Mesenteric fat pad (tissue), 1 donor: ENCODE measurements at places on chromosomes 3 and 15.

DNA sequence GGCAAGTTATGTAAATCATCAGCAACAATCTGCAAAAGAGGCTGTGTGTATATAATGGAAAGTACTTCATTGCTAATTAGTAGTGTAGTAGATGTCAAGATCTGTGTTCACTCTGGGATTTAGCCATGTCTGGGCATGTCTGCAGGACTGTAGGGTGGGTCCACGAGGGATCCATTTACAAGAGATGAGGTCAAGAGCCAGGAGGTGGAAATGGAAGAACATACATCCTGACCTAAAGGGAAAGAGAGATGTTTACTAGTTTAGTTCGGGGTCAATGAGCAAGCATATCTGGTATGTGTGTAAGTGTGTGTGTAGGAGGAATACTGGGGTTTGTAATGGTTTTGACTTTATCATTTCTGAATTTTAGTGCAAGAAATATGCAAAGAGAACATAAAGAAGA, 171.5 kb upstream of the NANOGP8 start:
- no peak for DNase-seq

- no peak for DNase-seq
Measured at GRCh38 chr3:177705976-177706823, 508.9 kb upstream of the TBL1XR1 start.

DNA sequence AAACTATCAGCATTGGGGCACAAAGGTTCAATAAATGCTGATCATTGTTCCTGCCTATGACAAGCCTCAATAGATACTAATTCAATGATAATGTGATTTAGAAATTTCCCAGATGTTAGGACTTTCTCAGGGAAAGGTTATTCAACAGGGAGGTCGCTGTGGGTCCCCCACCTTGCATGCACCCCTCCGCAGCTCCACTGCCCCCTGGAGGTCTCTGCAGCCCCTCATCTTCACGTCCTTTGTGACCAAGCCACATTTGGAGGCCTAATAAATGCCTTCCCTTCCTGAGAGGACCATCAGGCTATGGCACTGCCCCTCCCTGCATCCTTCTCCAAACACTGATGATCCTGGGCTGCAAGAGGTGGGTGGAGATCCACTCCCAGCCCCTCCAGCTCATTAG, 50.2 kb downstream of the NOX5 start:
- DNase-seq: no peak

GRCh38 chr15:29695489-29696167, 126.6 kb downstream of the TJP1 start:
- DNase-seq: no peak

- no peak for DNase-seq
Measured at GRCh38 chr3:41592753-41593510, 369.0 kb downstream of the ULK4 start.

GRCh38 chr3:194395212-194395611, 3.9 kb downstream of the GP5 start:
- DNase-seq: no peak

GRCh38 chr15:69459066-69459465, 6.4 kb downstream of the RPLP1 start:
- no peak for DNase-seq

GRCh38 chr3:187802928-187803259, 57.6 kb upstream of the BCL6 start:
- DNase-seq: no peak

DNA sequence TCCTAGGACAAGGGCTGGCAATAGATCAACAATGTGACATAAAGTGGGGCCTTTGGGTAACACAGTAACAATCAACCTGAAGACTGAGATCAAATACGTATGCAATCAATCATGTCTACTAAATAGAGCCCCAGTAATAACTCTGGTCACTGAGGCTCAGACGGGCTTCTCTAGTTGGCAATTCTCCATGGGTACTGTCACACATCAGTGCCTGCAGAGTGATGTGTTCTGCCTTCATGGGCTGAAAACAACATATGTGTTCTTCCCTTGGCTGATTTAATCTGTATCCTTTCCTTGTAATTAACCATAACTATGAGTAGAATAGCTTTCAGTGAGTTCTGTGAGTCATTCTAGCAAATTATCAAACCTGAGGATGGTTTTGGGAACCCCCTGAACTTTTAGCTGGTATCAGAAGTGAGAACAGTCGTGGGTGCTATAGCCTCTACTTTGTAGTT, 113.6 kb downstream of the TMCO5A start:
- DNase-seq: no peak

DNA sequence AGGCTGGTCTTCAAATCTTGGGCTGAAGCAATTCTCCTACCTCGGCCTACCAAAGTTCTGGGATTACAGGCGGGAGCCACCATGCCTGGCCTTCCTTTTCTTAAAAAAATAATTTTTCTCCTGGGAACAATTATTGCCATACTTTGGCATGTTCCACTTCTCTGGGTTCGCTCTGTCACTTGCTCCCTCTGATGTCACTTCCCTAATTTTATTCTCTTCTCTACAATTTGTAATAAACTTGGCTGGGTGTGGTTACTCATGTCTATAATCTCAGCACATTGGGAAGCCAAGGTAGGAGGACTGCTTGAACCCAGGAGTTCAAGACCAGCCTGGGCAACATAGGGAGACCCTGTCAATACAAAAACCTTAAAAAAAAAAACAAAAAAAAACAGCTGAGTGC, 6.1 kb upstream of the IMPDH2 start:
- DNase-seq: no peak

DNA sequence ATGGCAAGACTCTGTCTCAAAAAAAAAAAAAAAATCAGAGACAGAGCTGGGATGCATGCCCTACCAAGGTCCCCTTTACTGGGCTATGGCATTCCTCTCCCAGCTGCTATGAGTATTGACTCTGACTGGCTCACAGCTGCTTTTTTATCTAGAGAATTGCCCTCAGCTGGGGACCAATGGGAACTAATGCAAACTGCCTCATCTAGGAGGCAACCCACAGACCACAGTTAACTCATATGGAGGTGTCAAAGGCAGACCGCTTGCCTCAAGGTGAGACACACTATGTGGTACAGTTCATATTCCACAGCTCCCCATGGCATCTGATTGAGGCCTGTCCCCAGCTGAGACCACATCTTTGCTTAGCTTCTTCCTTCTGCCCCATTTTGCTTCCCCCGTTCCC, 183.5 kb upstream of the EOMES start:
- DNase-seq: no peak

GRCh38 chr15:80183886-80184285, 31.1 kb downstream of the FAH start:
- no peak for DNase-seq

DNA sequence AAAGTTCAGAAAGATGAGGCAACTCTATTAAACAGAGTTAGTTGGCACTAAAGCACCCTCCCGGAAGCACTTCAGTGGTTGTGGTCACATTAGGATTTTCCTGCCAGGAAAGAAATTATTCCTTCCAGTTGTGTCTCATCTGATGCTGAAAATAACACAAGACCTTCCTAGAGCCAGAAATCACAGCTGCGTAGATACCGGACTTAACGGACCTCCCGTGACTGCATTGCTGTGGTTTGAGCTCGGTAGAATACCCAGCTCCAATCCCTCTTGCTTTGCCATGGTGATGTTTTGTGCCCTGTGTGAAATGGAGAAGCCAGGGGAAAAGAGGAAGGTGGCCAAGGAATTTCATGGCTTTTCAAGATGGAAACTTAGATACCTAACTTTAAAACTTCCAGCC, 215.0 kb upstream of the IGF1R start:
- peak; percentile 4 for DNase-seq

DNA sequence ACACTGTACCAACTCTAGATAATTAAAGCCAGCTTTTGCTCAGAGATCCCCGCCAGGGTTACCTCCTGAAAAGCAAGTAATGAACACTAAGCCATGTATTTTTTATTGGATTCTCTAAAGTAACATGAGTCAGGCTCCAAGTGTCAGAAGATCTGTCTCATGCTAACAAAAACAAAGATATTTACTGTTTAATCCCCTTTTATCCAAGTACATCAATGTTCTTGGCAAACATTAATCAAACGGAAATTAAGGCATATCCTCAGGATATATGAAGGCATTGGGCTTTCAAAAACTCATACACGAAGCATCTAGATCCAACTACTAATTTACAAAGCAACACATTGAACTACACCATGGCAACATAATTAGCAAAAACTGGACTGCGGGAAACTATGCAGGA, 37.2 kb downstream of the MYO5A start:
- DNase-seq: no peak

DNA sequence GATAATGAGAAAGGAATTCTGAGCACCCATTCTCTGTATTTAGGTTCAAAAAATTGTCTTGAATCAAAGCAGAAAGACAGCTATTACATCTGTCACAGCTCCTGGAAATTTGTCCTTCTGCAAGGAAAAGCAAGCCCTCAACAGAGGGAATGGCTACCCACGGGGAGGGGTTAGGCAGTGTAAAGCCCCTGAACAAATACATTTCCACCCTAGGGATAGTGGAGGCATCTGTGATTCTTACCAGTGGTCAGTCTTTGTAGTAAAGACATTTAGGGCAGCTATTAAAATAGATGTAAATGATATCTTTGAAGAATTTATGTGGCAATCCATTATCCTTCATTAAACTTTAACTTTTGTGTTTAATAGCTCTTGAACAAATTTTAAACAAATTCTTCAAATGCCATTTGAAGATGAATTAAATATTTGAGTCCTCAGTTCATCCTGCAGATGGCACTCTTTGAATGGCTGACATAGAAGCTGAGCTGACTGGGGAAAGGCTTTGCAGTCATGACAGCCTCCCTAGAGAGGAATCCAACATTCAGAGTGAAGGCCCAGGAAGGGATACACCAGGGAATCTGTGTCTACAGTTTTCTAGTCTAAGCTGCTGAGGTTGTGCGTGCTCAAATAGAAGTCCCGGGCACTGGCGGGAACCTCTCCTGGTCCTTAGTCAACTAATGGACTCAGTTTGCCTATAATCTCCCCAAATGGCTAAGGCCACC, 359.7 kb upstream of the ROPN1 start:
- no peak for DNase-seq

- no peak for DNase-seq
Measured at GRCh38 chr3:149767720-149768119, 15.4 kb upstream of the COMMD2 start.
